Stimulated activated CD4-positive, alpha-beta T cell treated with anti-CD3 and anti-CD28 coated beads, Interleukin-15, amount 100 ng/mL, for 1 hour (primary cell): ENCODE measurements at places on chromosomes 2 and 18.

DNA sequence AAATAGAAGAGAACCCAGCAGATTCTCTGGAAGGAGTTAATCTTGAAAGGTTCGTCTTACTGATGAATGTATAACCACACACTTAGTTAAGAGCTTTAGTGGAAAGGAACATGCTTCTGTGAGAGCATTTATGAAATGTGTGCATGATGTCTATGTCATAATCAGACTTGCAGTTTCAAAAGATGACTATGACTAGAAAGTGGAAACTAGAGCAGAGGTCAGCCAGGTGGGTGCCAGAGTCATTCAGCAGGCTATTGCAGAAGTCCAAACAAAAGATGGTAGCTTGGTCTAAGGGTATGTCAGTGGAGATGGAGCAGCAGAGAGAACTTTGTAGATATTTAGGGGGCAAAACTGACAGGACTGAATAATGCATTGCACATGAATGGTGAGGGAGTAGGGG, 825.8 kb downstream of the DCC start:
- DNase-seq, result no peak

DNA sequence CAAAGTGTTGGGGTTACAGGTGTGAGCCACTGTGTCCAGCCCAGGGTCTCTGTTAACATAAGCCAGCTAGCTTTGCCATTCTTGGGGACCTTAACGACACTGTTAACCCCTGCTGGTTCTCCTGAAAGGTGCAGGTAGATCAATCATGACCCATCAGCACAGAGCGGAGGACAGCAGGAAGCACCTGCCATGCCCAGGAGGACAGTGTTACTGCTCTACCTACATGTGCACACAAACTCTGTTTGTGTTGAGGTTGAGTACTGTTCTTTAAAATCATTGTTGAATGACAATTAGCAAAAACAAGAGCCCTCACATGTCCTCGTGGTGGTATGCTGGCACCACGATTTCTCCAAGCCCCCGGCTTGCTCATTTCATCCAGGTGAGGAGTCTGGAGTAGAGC, 120.9 kb downstream of the FAM210A start:
- DNase-seq, result no peak

DNA sequence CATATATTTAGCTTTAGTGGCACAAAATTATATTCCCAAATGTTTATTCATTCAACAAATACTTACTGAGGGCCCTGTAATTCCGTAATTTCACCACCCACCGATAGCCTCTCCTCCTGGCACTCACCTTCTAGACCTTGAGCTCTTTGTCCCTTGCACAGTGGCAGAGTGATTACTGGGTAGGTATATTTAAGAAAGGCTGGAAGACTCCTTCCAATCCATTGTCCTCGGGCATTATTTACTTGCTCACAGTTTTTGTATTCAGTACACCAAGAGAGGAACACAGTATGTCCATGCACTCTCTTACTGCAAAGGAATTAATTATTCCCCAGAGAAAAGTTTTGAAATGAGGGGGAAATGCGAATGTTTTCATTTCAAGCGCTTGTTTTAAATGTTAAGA, 1.1 kb upstream of the CDCA7 start:
- DNase-seq, result no peak

- no peak for DNase-seq
These were observed 226.9 kb upstream of the THSD7B start for GRCh38 chr2:136538489-136538888.

DNA sequence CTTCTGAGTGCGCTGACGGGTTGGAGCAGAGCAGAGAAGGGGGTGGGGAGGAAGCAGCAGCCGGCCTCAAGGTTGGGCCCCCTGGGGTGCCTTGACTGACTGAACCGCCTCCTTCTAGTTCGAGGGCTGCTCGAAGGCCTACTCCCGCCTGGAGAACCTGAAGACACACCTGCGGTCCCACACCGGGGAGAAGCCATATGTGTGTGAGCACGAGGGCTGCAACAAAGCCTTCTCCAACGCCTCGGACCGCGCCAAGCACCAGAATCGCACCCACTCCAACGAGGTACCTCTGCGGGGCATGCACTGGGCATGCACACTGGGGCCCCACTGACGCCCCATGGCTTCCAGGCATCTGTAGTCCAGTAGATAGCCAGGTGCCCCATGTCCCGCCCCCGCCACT, 246.9 kb downstream of the GLI2 start:
- no peak for DNase-seq

DNA sequence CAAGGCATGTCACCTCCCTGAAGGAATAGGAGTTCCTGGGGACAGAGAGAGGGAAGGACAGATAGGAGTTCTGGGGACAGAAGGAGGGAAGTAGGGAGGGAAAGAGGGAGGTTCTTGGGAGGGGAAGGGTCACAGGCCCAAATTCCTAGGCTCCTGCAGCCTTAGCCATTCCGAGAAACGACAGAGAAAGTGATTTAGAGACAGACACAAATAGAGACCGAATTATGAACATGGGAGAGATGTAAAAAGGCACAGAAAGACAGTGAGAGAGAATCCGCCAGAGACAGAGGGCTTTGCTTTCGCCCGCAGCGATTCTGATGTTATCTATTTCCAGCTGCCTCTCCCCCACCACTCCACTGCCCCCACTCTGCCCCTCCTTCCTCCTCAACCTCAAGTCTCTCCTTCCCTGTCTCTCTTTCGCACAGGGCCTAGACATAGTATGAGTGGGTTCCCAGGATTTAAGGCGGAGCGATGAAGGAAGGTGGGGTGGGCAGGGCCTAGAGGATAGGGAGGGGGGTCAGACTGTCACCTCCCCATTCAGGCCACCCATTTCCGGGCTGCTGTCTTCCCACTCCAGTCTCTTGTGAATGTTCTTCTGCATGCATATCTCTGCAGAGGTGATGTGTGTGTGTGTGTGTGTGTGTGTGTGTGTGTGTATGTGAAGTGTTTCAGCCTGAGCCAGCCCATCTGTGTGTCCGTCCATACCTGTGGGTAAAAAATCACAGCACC, 3.3 kb upstream of the WNT6 start:
- DNase-seq, result no peak

GRCh38 chr18:38301621-38302020, 736.0 kb upstream of the CELF4 start:
- DNase-seq, result no peak

DNA sequence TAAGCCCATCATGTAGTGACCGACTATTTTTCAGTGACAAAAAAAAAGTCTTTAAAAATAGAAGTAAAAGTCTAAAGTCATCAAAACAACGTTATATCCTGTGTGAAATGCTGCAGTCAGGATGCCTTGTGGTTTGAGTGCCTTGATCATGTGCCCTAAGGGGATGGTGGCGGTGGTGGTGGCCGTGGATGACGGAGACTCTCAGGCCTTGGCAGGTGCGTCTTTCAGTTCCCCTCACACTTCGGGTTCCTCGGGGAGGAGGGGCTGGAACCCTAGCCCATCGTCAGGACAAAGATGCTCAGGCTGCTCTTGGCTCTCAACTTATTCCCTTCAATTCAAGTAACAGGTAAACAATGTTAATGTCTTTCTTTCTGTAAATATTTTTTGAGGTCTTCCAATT, at the start of gene CD28:
Gene CD28 (plus strand): TSS at position 237 of the 400 bp plus-strand sequence. CDS start 58 bp downstream, at position 295.
- DNase-seq, result peak; percentile 69

DNA sequence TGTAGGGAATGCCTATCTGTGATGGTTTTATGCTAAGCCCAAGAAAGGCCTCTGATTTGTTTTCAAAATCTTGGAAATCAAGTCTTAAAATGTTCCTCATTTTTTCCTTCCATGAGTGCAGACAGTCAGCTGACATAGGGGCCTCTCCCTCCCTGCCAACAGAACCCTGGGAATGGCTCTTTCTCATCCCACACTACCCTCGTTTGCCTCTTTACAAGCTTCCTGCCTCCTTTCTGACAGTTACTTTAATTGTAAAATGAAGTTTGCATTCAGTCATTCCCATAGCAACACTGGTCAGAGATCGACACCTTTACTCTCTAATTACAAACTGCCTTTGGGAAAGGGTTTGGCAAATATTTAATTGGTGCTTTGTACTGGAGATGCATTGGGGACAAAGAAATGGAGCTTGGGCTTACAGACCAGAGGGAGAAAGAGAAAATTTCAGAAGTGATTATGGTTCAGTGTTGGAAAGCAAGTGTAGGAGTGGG, 25.4 kb downstream of the KIF5C start:
- no peak for DNase-seq

DNA sequence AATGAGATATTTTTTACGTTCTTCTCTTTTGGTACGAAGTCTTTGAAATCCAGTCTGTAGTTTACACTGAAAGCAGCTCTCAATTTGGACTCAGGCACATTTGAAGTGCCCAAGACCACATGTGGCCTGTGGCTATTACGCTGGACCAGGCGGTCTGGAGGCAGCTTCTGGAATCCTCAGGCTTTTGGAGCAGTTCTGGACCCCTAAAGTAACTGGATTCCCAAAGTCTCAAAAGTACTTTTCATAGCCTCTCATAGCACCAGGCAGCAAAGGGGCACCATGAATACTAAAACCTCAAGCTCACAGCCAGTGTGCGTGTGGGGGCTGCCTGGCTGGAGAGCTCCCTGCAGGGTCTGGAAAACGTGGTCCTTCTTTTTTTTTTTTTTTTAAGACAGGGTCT, 119.0 kb downstream of the SMAD7 start:
- DNase-seq, result no peak

DNA sequence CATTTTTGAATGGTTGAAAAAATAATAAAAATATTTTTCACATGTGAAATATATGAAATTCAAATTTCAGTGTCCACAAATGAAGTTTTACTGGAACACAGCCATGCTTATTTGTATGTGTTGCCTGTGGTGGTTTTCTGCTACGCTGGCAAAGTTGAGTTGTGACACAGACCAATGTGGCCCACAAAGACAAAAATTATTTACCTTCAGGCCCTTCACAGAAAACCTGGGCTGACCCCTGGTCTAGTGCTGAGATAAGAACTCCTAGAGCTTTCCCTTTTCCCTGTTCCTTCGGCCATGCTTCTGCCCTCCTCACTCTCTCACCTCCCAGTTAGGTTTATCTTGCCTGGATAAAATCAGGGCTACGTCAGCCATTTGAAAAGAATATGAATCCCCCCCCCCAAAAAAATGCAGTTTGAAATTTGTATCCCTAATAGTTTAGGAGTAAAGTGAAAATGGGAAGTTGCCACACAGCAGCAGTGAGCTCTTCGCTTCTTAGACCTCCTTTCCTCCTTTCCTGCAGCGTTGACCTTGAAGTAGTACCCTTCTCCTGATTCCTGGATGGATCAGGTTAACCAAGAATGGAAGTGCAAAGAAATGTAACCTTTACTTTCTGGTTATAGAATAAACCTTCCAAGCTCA, 91.0 kb downstream of the LIMS1 start:
- DNase-seq, result no peak

- no peak for DNase-seq
These were observed 199.4 kb downstream of the SATB2 start for GRCh38 chr2:199258291-199258690.

DNA sequence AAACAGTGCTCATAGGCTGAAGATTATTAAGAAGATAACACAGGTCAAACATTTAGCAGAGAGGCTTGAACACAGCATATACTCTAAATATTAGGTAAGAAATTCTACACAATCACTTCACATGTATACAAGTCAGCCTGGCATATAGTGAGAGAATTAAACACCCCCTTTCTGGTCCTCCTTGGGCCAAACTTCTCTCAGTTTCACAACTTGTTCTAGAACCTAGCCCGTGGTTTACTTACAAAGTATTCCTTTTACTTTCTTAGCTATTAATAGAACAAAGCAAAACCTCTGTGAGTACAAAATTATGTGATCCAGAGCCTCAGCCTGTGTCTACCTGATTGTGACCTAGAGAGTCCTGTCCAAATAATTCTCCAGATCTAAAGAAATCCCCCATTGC, 562.8 kb downstream of the TNS1 start:
- DNase-seq, result no peak

DNA sequence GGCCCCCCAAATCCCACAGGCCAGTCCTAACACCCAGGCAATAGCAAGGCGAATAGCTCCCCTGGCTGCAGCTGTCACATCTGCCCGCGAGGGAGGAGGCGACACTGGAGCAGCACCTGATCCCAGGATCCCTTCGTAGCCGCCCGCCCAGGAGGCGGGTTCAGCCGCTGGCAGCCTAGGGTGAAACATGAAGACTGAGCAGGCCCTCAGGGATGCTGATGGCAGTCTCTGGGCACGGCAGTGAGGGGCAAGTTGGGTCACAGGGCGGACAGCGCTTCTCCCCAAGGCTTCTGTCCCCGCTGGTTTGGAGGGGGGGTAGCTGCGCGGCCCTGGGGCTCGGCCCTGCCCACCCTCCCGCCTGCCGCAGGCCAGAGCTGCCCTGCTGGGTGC, 1.9 kb downstream of the DNMT3A start:
- DNase-seq, result no peak

GRCh38 chr2:10404324-10405143, 43.6 kb downstream of the ODC1 start:
- no peak for DNase-seq

DNA sequence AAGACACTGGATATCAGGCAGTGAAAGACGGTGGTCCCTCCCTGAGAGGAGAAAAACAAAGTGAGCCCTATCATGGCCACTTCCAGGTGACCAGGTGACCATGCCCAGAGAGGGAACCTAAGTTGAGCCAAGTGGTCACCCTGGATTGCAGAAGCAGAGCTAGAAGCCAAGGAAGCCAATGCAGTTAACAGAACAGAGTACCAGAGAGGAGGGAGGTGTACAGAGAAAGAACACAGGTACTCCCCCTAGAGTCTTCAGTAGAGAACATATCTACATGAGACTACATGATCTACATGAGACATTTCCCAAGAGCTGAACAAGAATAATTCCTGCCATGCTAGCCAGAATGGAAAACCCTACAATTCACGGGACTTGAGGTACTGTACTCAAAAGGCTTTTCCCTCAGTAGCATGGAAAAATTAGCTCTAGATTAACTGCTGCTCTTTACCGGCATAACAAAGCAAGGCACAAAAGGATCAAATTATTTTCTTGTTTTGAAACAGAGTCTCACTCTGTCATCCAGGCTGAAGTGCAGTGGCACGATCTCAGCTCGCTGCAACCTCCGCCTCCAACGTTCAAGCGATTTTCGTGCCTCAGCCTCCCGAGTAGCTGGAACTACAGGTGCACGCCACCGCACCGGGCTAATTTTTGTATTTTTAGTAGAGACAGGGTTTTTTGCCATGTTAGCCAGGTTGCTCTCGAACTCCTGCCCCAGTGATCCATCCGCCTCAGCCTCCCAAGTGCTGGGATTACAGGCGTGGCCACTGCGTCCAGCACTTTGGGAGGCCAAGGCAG, 23.5 kb downstream of the ROCK2 start:
- no peak for DNase-seq

- no peak for DNase-seq
These were observed 18.6 kb upstream of the TOGARAM2 start for GRCh38 chr2:28962505-28962904.

- no peak for DNase-seq
These were observed 427.0 kb downstream of the LPIN1 start for GRCh38 chr2:12173271-12173942.
